ENCODE measurements at places on chromosomes 5 and 9. TPM values are rescaled to one million over a fixed set of nuclear protein-coding genes. Genes with fewer than 3 reads are reported as not detected.

IL3 gene
- not detected for polyA plus RNA-seq

SH3GL2 gene
- polyA plus RNA-seq: 3.9 TPM

DNA sequence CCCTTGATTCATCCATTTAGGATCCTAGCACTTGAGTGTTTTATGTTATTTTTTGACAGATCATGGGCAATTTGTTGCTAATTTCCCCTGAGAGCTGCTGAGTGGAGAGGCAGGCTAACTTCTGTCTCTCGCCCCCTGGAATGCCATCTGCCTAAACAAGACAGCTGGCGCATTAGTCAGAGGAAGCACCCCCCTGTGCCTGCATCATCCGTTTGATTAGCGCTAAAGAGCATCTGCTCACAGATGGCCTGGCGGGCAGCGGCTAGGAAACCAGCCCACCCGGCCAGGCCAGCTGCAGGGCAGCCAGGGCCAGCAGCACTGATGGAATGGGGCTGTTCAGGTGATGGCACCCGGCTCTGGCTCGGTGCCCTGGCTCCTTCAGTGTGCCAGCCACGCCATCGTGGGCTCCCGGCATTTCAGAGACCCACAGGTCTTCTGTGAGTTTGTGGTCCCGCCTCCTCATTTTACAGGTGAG, 22.9 kb upstream of the ASS1 start:
- DNase-seq: no peak

DNA sequence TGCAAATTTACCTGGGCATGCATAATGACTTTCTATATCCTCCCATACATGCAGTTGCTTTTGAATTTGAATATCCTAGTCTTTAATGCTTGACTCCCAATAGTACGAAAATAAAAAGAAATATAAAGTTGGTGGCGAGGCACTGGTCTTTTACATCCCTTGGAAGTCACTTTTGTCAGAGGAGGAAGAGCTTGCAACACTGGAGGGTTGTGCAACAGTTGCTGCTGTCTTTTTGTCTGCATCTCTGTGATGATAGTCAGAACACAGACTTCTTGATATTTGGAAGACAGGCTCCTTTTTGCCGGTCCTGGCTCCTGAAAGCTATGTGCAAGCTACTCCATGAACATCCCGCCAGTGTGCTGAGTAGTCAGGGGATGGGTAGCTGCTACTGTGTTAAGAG, 16.8 kb upstream of the SGCD start:
- DNase-seq: no peak

DNA sequence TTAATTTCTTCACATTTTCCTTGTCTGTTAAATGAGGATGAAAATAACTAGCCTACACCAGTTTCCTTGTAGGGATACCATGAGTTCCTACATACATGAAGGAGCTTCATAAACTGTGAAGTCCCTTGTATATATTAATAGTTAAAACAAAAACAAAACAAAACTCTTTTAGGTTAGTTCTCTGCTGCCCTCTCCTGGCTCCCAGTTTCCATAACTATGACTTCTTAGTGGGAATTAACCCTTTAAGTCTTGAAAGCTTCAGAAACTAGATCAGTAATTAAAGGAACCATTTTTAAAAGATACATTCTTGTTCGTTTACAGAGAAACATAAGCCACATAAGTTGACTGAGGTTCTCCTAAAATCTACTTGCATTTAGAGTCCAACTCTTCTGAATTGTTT, 500.0 kb upstream of the C9orf72 start:
- DNase-seq: peak; percentile 76

GRCh38 chr9:85223506-85224125, 518.1 kb downstream of the AGTPBP1 start:
- no peak for DNase-seq

NKD2 gene
- 21.1 TPM for polyA plus RNA-seq

DNA sequence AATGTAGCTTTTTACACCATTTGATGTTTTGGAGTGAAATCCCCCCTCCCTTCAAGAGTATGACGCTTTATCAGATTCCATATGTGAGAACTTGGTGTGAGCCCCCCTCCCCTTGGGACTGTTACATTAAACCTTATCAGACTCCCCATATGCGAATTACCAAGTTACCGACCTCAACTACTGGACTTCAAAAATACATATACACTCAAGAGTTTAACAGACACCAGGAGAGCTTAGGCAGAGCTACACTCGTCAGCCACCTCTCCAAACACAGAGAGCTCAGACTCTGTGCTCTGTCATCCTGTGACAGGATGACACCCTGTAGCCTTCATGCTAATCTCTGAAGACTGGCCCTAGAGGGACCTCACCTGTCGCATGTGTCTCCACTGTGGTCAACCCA, 50.2 kb downstream of the FAM114A2 start:
- DNase-seq: no peak

GRCh38 chr5:38263983-38264382, 5.6 kb downstream of the EGFLAM start:
- DNase-seq: no peak

DNA sequence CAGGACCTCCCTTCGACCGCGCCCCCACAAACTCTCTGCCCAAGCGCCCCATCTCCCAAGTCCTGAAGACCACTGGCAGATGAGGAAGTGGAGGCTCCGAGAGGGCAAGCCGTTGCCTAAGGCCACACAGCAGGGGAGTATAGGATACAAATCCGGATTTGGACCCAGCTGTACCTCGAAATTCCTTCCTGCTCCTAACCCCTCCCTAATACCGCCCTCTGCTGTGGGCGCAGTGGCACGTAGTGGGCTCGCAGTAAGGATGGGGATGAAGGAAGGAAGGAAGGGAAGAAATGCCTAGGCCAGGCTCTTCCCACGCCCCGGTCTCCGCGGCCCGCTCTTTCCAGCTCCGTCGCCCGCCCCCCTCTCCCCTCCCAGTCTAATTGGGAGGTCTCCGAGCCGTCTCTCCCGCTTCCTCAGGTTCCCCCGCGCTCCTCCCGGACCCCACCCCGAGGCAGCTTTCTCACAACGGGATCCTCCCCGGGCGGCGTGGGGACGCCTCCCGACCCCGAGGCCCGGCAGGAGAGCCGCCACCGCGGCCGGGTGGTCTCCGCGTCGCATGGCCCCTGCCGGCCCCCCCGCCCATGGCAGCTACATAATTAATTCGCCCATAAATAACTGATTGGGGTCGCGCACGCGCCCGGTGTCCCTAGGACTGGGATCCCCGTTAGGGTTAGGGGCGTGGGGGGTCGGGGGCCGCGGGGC, 138.9 kb downstream of the C9orf50 start:
- DNase-seq: no peak

SCGB3A2 gene
- not detected for polyA plus RNA-seq

- DNase-seq: no peak
Measured at GRCh38 chr9:73923796-73924195, 573.3 kb upstream of the RORB start.

All from renal pelvis (tissue), 12 donors.